ENCODE measurements at places on chromosomes 3 and 15.

GRCh38 chr3:72523429-72524151, 324.7 kb downstream of the SHQ1 start:
- DNase-seq: no peak
- H3K27me3 ChIP-seq: no peaks in the 10 kb centered on the region
- H3K4me1 ChIP-seq: no peaks in the 10 kb centered on the region
- H3K27ac ChIP-seq: no peak overlapping the region
- no peaks in the 10 kb centered on the region for H3K36me3 ChIP-seq

DNA sequence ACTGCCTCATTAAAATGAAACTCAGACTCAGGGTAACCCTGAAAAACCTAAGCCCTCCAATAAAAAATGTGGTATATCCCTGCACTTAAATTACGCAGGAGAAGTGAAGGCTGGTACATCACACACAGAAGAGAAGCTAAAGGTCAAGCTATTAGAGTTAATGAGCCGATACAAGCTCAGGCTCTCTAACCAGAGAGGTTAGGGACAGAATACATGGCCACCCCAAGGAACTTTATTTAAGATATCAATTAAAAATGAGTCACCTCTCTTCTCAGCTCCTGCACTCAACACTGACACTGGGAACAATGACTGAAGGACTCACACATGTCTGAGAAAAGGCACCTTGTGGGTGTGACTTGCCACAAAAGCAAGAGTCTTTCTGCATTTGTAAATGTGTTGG, 800.6 kb upstream of the CFAP20DC start:
- H3K36me3 ChIP-seq: no peaks in the 10 kb centered on the region
- DNase-seq: no peak
- H3K4me1 ChIP-seq: no peaks in the 10 kb centered on the region

DNA sequence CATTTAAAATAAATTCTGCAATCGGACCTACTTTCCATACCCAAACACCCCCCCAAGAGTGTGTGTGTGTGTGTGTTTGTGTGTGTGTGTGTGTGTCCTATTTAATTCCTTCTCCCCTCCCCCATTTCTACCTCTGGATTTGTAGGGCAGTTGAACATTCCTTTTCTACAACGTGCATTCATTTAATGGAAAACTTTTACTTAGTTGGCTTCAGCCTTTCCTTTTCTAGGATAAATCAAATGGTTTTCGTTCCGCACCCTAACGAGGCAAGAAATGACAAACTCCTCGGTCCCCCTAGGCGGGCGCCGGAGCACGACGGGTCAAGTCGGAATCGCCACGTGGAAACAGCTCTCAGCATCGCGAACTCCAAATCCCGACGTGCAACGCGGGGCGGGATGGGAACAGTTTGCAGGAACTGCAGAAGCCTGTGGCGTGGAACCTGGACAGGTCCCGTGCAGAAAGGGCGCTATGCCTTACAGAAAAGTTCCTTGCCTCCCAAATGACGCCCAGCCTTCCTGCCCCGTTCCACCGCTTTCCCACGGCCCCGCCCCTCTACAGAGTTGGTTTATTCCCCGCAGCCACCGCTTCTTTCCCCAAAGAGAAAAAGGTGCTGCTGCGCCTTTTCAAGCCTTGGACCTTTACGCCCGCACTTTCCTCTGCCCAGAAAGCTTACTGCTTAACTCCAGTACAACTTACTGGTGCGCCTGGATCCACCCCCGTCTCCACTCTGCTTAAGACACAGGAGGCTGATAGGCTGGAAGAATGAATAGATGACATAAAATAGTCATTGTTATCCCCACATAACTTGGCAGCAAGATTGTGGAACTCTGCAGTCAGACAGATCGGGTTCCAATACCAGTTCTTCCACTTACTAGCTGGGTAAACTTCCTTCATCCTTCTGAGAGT, 1.1 kb upstream of the EIF2B5 start:
- DNase-seq: peak; percentile 90
- no peaks in the 10 kb centered on the region for H3K27me3 ChIP-seq
- peaks cover 12% of the 10 kb centered on the region for H3K36me3 ChIP-seq
- peak overlapping the region; percentile 74 for H3K4me3 ChIP-seq

- no peak overlapping the region for H3K27ac ChIP-seq
- H3K27me3 ChIP-seq: no peaks in the 10 kb centered on the region
- H3K36me3 ChIP-seq: no peaks in the 10 kb centered on the region
- no peak for DNase-seq
- H3K4me1 ChIP-seq: no peaks in the 10 kb centered on the region
Observed at GRCh38 chr3:114464548-114464947, 170.7 kb downstream of the TIGIT start.

- H3K36me3 ChIP-seq: no peaks in the 10 kb centered on the region
- H3K27me3 ChIP-seq: no peaks in the 10 kb centered on the region
- H3K27ac ChIP-seq: no peak overlapping the region
- no peaks in the 10 kb centered on the region for H3K4me1 ChIP-seq
Observed at GRCh38 chr3:74801924-74802323, 187.5 kb upstream of the CNTN3 start.

- H3K27ac ChIP-seq: no peak overlapping the region
- H3K36me3 ChIP-seq: no peaks in the 10 kb centered on the region
- no peaks in the 10 kb centered on the region for H3K27me3 ChIP-seq
- H3K4me3 ChIP-seq: no peak overlapping the region
- peaks cover 12% of the 10 kb centered on the region for H3K4me1 ChIP-seq
Observed at GRCh38 chr3:178455226-178455625, 81.0 kb upstream of the KCNMB2 start.

- no peak overlapping the region for H3K4me3 ChIP-seq
- no peaks in the 10 kb centered on the region for H3K27me3 ChIP-seq
- DNase-seq: no peak
- no peaks in the 10 kb centered on the region for H3K4me1 ChIP-seq
Observed at GRCh38 chr3:169404520-169404890, 259.0 kb downstream of the MECOM start.

GRCh38 chr3:123154020-123154985, 47.4 kb upstream of the SEC22A start:
- no peak overlapping the region for H3K27ac ChIP-seq
- H3K4me1 ChIP-seq: peaks cover 8% of the 10 kb centered on the region
- H3K4me3 ChIP-seq: no peak overlapping the region
- H3K36me3 ChIP-seq: peaks cover 87% of the 10 kb centered on the region

DNA sequence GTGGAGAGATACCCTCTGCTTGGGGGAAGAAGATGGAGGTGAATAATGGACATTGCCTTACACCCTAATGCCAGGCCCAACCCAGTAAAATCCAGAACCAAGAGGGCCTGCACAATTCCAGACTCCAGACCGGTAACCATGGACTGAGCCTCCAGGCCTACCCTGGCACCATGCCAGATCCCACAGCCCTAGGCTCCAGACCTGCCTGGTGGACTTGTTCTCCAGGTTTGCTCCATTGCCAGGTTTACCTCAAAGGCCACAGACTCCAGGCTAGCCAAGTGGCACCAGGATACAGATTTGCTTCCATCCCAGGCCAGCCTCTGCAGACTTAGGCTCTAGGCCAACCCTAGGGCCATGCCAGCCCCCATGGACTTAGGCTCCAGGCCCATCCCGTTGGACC, 14.0 kb downstream of the PLCH1 start:
- DNase-seq: no peak
- peaks cover 5% of the 10 kb centered on the region for H3K27me3 ChIP-seq
- no peaks in the 10 kb centered on the region for H3K36me3 ChIP-seq
- no peaks in the 10 kb centered on the region for H3K4me1 ChIP-seq
- no peak overlapping the region for H3K27ac ChIP-seq

DNA sequence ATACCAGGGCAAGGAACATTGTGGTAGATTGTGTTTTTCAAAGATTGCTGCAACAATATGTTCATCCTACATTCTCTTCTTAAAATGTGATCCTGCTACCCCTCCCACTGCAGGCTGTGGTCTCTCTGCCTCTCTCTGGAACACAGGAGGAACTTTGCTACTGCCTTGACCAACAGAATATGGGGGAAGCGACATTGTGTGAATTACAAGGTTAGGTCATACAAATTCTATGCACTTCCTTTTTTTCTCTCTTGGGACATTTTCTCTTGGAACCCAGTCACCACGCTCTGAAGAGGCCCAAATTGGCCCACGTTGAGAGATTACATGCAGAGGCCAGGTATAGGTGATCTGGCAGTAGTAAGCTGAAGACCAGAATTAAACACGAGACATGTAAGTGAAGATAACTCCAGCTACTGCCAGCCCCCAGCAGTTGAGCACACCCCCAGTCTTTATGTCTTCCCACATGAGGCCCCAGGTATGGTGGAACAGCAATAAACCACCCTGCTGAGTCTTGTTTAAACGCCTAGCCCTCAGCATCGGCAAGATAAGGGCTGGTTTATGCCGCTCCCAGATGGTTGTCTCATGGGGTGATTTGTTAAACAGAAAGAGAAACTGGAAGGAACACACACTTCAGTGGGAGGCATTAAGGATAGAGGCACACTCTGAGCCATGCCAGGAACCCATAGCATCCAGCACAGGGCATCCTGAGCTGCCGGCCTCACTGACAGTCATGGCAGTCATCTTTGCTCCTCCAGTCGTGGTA, 59.9 kb downstream of the FAM43A start:
- H3K27me3 ChIP-seq: no peaks in the 10 kb centered on the region
- H3K4me3 ChIP-seq: no peak overlapping the region
- H3K4me1 ChIP-seq: no peaks in the 10 kb centered on the region
- no peaks in the 10 kb centered on the region for H3K36me3 ChIP-seq
- DNase-seq: no peak

All from tibial artery (tissue), 4 donors.